Right kidney (tissue), 9 donors: ENCODE measurements at places on chromosomes 11 and 22.

- DNase-seq = no peak
Observed at GRCh38 chr11:40642284-40642683, 817.2 kb downstream of the LRRC4C start.

DNA sequence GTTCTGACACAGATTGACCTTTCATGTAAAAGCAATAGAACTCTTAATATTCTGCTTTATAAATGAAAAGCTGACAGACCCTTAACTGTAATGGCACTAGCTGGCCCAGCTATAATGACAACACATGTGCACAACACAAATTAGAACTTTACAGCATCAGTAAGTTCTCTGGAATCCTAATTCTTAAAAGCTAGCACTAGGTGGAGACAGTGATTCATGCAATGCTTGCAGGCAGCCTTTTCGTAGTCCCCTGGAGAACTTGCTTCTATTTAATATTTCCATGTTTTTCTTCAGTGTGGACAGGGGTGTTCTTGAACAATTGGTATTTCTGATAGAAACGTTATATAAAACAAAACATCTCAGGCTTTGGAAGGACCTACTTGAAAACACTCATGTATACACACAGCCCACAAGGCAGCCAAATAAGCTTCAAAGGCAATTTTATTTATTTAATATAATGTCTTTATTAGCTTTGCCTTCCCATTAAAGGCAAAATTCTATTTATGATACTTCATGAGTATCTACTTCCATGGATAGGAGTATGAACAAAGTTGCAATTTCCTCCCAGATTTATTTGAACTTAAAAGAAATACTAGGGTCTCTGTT lies 374.3 kb upstream of the MPPED2 start:
- DNase-seq = no peak

DNA sequence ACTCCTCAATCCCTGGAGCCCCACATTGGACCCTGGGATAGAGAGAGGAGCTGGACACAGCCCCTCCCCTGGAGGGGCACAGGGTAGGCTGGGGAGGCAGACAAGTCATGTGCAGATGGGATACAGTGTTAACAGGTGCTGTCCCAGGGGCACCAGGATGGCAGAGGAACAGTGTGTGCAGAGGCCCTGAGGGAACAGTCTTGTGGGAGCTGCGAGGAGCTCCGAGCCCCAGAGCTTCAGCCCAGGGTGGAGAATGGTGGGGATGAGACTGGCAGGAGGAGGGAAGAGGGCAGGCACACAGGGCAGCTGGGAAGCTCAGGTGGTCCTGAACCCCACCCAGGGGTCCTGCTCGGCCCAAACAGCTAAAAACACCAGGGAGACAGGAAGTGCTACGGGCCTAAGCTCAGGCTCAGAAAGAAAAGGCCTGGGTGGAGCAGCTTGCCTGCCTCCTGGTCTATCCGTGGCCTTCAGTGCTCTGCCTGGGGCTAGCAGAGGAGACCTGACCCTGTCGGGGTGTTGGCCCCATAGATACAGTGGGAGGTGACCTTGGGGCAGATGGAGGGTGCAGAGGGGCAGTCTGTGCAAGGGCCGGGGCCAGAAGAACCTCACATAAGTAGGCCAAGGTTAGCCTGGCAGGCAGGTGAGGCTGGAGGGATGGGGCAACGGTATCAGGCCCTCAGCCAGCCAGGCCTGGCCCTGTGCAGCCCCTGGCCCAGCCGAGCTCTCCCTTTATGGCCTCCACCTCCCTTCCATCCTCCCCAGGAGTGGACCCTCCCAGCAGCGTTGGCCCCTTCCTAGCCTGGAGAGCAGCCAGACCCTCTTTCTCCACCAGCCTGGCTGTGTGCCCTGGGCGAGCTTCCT lies 15.4 kb downstream of the CAPN5 start:
- DNase-seq = no peak

DNA sequence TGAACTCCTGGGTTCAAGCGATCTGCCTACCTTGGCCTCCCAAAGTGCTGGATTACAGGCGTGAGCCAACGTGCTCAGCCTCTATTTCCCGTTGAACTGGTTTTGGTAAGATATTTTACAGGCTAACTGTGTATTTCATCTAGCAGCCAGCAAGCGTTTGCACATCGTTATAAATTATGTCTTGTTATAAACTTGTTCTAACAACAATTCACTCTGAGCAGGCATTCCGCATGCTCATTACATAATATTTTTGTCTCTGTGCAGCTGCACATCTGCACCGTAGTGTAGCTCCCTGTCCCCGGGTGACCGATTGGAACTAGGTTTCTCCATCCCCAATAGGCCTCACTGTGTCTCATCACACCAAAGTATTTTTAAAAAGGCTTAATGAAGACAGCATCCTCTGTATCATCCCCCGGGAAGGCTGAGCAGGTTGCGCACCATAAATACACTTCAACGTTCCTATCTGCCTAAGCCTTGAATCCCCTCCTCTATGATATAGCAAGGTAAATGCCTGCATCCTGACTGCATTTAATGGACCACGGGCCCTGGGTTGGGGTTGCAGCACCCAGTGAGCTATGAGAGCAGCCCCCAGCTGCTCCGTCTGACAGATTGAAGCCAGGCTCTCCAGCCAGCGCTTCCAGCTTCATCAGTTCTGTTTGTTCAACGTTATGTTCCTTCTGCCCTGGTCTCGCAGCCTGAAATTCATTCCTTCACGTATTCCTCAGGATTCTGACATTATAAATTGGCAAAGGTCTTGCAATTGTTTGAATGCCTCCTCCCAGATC lies 47.7 kb downstream of the TST start:
- DNase-seq = no peak

GRCh38 chr11:68216171-68216938 lies 3.3 kb upstream of the KMT5B start:
- peak; percentile 26 for DNase-seq

DNA sequence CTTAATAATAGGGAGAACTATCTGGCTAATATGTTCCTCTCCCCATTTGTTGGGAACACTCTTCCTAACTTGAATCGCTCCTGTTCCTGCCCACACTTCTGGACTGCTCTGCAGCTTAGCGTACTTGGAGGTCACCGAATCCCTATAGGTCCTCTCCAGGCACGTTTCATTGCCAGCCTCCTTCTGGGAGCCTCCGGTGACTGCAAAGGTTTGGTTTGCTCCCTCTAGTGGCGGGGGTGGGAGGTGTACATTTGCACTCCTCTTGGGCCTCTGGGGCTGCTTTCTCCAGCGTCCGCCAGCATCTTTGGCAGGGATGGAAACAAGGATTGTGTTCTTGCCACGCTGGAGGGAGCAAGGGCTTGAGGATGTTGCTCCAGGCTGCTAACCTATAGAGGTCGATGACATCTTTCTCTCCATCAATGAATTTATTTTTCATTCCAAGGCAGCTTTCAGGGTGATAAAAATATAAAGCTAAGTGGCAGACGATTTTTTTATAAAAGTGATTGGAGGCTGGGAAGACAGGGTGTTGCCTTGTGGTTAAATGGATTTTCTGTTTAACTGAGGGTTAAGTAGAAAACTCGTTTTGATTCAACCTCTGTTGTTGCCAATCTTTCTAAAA lies 48.7 kb downstream of the TSPAN18 start:
- no peak for DNase-seq

- peak; percentile 29 for DNase-seq
Observed at GRCh38 chr22:35921777-35922176, 106.8 kb downstream of the RBFOX2 start.

- DNase-seq = no peak
Observed at GRCh38 chr22:16975155-16975885, 32.7 kb downstream of the GAB4 start.

GRCh38 chr11:73227571-73228211 lies 9.6 kb downstream of the P2RY2 start:
- DNase-seq = no peak

DNA sequence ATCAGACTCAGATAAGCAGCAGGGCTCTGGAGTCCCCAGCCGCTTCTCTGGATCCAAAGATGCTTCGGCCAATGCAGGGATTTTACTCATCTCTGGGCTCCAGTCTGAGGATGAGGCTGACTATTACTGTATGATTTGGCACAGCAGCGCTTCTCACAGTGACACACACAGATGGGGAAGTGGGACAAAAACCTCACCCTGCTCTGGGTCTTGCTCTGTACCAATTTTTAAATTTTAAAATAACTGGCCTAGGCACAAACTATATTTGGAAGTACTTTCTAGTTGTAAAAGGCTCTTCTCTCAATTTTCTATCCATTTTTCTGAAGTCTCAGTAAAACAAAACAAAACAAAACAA lies 131.7 kb downstream of the VPREB1 start:
- no peak for DNase-seq

- DNase-seq = no peak
Observed at GRCh38 chr22:36722055-36722454, 18.5 kb upstream of the CACNG2 start.

GRCh38 chr11:45083544-45084087 lies 62.8 kb upstream of the PRDM11 start:
- DNase-seq = no peak

GRCh38 chr11:1553808-1554594 lies 18.1 kb downstream of the DUSP8 start:
- no peak for DNase-seq

DNA sequence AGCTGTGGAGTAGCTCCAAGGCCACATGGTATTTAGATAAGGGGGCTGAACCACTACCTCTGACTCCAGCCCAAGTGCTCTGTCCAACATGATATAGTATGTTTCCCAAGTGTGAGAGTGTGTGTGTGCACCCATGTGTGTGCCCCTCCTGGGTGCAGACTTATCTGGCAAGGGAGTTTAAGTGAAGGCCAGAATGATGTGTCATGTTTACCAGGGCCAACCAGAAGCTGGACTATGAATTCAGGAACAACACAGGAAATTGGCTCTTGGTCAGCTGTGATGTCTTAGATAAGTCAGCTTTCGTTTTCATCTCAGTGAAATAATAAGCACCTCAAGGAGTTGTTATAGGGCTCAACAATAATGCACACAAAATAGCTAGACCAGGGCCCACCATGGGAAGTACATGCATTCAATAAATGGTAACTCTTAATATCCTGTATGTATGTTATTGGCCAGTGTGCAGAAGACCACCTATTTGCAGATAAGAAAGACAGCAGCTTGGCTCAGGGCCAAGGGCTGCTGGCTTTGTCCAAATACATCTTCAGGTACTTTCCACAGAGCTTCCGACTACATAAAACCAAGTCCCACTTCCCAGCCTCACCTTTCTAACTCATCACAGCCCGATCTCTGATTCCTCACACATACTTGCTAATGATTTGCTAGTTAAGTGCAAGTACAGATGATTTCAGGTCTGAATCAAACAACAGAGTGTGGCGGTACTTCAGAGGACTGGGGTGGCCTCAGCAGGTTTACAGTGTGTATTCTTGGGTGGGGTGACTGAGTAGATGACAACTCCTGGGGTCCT lies 120.9 kb downstream of the ME3 start:
- DNase-seq = no peak

DNA sequence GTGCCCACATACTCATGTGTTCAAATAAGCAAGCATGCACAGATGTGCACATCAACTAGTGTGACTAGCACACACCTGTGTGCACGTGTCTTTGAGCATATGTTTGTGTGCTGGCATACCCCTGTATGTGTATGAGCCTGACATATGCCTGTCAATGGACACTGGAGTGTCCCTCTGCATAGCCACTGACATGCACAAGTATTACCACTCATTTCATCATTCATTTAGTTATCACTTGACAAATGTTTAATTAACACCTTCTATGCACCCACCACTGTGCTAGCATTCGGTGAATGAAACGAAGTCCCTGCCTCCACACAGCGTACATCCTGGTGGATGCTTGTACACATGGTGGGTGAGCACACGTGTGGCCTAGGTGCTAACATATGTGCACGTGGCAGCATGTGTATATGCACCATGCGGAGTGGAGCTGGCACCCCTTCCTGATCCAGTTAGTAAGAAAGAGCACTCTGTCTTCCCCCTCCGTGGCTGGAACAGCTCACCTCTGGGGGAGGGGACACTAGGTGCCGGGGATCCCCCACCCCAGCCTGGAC lies 112.0 kb downstream of the CHST1 start:
- no peak for DNase-seq

GRCh38 chr11:19472679-19473078 lies 231.9 kb upstream of the E2F8 start:
- DNase-seq = no peak

- no peak for DNase-seq
Observed at GRCh38 chr11:118872403-118872821, 11.3 kb upstream of the CXCR5 start.

DNA sequence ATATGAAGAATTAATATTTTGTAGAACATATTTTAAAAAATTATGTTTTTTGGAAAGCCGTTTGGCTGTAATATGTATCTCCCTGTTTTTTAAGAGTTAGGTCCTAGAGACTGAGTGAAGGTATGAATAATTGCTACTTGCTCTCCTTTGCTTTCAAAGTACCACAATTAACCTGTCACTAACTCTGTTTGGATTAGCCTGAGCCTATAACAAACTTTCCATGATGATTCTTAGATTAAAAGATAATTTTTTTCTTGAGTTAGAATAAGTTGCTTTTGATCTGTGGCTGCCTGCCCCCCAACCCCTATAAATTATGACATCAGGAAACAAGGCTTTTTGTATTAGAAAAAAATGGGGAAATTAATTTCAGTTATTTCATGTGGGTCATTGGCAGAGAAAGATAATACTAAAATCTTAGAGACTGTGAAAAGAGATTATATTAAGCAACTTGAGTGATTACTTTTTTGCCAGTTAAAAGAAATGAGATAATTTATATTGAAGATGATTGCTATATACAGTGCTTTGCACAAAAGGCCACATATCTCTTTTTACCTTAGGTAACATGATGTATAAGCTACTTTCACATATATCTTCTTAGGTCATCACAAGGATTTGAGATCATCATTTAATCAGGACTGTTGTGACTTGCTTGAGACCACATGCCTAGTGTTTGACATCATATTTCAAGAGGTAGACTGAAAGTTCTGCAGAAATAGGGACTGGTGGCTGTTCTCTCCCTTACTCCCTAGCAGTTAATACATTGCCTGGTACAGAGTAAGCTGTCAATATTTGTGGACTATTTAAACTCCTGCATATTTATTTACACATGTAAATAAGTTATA lies 9.6 kb downstream of the MTMR3 start:
- no peak for DNase-seq

DNA sequence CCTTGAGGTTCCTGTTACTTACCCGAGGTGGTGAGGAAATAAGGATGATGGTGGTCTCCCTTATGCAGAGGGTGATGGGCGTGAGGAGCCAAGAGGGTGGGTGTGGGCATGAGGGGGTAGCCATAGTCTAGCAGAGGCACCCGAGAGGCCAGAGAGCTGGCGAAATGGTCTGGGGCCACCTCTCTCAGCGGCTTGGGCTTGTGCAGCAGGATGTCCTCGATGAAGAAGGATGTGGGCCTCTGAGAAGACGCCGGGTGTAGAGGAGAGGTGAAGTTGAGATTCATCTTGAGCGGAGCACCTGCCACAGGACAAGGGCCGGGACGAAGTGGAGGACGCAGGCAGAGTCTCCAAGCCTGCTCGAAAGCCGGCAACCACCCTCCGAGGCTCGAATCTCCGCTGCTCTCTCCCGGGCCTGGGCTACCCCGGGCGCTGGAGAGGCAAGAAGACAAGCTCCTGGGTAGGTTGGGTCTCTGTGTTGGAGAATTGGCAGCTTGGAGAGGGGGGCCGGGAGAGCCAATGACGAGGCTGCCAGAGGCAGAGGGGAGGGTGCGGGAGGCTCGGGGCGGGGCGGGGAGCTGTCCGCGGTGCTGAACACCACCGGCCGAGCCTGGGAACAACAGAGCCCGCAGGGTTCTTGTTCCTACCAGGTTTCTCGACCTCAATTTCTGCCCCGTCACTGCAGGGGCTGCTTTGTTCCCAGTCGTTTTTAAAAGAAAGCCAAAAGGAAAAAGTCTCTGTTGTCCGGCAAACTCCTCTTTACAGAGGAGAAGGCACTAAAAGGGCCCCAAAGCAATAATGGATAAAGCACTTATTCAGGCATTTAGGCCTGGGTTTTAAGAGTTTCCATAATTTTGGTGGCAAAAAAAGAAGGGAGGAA lies at the start of gene BSX:
TSS of gene BSX (minus strand) at position 447 of the 877 bp plus-strand sequence. CDS start at position 284, 163 bp downstream.
- DNase-seq = peak; percentile 61

GRCh38 chr22:23106906-23107367 lies 34.9 kb downstream of the RSPH14 start:
- no peak for DNase-seq
